Activated naive CD8-positive, alpha-beta T cell treated with anti-CD3 and anti-CD28 coated beads for 36 hours (primary cell): ENCODE measurements at places on chromosomes 11 and 22.

GRCh38 chr11:127800989-127801688 is 786.2 kb downstream of the ETS1 start:
- no peak overlapping the region for H3K27ac ChIP-seq
- DNase-seq, result no peak
- no peaks in the 10 kb centered on the region for H3K36me3 ChIP-seq

- peaks cover 29% of the 10 kb centered on the region for H3K27me3 ChIP-seq
- H3K4me3 ChIP-seq, result no peak overlapping the region
- H3K36me3 ChIP-seq, result no peaks in the 10 kb centered on the region
- no peak for DNase-seq
Measured at GRCh38 chr11:32053151-32053888, 37.6 kb upstream of the RCN1 start.

- H3K4me3 ChIP-seq, result no peak overlapping the region
- DNase-seq, result no peak
- H3K4me1 ChIP-seq, result peaks cover 29% of the 10 kb centered on the region
- no peak overlapping the region for H3K27ac ChIP-seq
Measured at GRCh38 chr11:122979103-122979814, 2.4 kb downstream of the BSX start.

DNA sequence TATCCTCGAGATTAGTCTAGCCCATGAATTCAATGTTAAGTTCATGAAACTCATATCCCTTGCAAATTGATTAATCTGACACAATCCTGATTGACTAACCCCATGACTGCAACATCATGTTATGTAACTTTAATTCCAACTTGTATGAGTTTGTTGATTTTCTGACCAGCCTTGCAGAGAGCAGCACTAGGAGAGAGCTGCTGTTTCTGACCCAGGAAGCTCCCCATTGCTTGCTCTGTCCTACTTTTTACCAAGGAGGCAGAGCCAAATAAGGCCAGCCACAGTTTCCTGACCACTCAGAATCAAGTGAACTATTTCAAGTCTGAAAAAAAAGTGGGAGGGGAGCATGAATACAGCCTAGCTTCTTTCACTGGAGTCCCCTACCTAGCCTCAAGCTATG is 13.2 kb downstream of the MPZL3 start:
- H3K36me3 ChIP-seq, result peaks cover 59% of the 10 kb centered on the region
- H3K27me3 ChIP-seq, result no peaks in the 10 kb centered on the region
- H3K4me3 ChIP-seq, result peak overlapping the region; percentile 87
- DNase-seq, result no peak

DNA sequence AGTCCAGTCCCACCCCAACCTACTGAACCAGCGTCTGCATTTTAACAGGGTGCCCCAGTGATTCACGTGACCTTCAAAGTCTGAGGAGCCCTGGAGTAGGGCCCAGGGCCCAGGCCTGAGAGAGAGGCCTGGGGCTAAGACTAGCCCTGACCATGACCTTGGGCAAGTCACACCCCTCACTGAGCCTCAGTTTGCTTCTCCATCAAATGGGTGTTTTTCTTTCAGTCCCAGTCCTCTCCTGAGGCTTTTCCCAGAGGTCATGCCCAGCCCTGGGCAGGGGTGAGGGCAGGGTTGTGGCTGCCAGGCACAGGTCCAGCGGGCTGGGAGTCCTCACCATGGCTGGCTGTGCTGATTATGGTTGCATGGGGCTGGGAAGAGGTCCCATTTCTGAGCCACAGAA is 33.0 kb upstream of the GCAT start:
- H3K4me1 ChIP-seq, result no peaks in the 10 kb centered on the region
- H3K4me3 ChIP-seq, result no peak overlapping the region

- no peaks in the 10 kb centered on the region for H3K36me3 ChIP-seq
- no peaks in the 10 kb centered on the region for H3K4me1 ChIP-seq
- no peak overlapping the region for H3K4me3 ChIP-seq
- no peak overlapping the region for H3K27ac ChIP-seq
Measured at GRCh38 chr11:91906871-91907624, 317.6 kb upstream of the FAT3 start.
